RCC 7860 (cell line): ENCODE measurements at places on chromosomes 7 and 10.

DNA sequence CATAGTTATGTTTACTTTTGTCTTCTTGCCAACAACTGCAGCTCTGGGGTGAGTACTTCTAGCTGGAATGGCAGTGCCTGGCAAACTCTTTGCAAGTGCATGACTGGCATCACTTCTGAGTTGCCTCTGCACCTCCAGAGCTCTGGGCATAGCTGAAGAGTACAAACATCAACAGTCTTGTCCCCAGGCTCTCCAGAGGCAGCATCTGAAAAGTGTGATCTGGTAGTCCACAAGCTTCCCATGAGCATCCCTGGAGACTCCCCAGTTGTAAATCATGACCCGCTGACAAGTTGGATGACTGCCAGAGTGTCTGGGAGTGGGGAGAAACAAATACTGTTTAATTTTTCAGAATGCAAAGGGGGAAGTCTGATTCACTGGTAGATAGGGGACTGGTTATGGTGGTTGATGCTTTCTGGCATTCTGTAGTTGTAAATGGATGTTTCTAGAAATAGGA is 138.9 kb upstream of the CDK13 start:
- DNase-seq = no peak

- peak; percentile 100 for DNase-seq
These were observed 37.4 kb upstream of the EEPD1 start for GRCh38 chr7:36115448-36116321.

DNA sequence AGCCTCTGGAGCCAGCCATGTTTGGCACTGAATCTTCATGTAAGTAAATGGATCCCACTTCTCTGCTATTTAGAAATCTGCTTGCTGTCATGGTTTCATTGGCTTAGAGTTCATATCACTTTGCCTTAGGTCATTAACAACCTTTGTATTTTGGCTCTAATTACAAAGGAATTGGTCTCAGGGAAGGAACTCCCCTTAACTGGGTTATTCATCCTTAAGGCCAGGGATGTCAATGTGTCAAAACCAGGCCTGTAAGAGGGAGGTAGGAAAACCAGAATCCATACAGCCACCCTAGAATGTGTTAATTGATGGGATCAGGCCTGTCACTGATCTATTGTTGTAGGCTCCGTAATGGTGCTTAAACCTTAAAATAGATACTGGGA is 67.3 kb downstream of the ST7 start:
- no peak for DNase-seq

DNA sequence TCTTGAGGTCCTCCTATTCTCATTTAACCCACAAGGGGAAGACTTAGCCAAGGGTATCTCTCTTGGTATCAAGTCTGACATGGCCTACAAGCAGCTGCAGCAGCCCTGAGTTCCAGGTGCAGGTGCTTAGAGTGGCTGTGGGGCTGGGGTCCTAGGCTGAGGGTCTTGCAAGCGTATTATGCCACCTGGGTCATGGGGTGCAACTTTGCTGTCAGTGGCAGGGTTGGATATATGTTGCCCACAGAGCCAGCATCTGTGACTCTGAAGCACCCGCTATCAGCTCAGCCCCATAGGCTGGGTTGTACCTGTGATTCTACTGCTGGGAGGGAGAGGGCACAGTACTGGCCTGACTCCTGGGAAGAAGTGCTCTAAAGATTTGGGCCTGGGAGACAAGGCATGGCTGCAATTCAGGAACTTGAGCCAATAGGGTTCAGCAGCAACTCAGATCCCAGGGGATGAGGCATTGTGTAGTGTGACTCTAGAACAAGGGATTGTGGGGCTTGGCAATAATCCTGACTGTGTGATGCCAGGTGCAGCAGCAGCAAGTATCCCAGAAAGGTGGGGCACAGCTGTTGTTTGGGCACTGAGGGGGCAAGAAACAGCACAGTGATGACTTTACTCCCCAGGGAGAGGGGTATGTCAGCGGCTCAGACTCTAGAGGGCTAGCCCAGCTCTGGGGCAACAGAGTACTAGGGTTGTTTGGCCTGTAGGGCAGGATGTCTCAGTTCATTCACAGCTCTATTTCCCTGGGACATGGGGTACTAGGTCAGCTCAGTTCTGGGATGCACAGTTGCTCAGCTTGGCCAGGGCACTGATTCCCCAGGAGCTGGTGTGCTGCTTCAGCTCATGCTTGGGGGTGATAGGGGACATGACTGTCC is 41.4 kb downstream of the NEURL1 start:
- no peak for DNase-seq

DNA sequence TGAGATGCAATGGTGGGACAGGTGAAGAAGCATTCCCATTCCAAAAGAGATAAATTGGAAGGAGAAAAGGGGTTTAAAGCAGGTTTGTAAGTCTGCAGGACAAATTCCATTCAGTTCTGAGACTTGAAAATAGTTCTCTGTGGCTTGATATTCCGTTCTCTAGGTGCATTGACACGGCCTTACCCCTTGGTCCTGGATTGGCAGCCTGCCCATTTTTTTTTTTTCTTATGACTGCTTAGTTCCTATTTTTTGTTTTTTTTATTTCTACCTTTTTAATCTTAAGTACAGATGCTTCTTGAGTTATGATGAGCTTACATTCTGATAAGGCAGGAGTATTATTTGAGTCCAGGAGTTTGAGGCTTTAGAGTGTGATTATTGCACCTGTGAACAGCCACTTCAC is 70.6 kb downstream of the MLLT10 start:
- DNase-seq = no peak

- no peak for DNase-seq
These were observed 17.8 kb downstream of the PYROXD2 start for GRCh38 chr10:98397089-98397600.

- DNase-seq = no peak
These were observed 12.5 kb upstream of the EBLN1 start for GRCh38 chr10:22230158-22230833.

- DNase-seq = peak; percentile 35
These were observed 4.2 kb downstream of the AHR start for GRCh38 chr7:17302575-17303142.

- DNase-seq = no peak
These were observed 261.8 kb downstream of the THSD7A start for GRCh38 chr7:11570205-11570604.

- peak; percentile 52 for DNase-seq
These were observed 47.8 kb upstream of the CALCR start for GRCh38 chr7:93622036-93623033.

DNA sequence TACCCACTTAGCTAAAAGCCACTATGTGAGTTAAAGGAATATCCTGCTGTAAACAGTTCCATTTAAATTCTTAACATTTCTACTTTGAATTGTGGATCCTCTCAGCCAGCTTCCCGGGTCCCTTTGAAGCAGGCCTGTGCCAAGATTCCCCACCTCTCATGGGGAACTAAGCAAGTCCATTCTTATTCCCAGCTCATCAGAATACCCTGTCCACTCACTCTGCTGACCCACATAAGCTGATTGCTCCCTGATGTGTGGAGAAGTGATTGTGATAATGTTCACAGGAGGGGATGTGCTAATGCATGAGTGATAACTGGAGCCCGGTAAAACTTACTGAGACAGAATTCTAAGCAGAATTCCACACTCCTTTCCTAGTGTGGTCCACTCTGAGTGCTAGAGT is 709.7 kb downstream of the CNTNAP2 start:
- DNase-seq = no peak

DNA sequence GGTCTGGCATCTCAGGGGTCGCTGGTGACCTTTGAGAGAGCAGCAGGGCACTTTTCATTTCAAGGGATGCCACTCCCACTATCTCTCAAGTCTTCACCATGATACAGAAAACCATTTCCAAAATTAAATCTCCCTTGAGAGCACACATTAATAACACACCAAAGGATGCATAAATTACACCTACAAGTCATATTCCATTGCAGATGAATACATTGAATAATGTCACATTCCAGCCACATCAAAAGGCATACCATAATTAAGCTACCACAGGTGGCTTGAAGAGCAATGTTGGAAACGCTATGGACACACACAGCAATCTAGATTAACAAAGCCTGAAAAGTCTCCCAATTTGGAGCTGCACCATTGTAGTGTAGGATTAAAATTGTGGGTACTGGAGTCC is 353.3 kb upstream of the ZMIZ1 start:
- DNase-seq = no peak

DNA sequence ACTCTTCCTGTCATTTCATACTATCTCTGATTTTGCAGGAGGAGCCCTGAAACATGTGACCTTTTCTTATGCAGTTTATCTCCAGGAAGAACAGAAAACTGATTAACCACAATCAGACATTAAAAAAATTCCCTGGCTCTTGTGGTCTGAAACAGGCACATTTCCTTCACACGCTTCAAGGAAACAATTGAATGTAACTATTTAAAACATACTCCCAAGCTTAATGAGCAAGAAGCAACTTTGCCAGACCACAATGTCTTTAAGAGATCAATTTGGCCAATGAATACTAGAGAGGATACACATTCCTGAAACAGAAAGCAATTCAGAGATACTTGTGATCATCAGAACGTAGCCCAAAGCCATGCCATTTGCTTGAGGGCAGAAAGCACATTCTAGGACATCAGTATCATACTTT is 65.8 kb downstream of the PIP4K2A start:
- DNase-seq = peak; percentile 96

- no peak for DNase-seq
These were observed 6.1 kb downstream of the NRCAM start for GRCh38 chr7:108450160-108450559.

DNA sequence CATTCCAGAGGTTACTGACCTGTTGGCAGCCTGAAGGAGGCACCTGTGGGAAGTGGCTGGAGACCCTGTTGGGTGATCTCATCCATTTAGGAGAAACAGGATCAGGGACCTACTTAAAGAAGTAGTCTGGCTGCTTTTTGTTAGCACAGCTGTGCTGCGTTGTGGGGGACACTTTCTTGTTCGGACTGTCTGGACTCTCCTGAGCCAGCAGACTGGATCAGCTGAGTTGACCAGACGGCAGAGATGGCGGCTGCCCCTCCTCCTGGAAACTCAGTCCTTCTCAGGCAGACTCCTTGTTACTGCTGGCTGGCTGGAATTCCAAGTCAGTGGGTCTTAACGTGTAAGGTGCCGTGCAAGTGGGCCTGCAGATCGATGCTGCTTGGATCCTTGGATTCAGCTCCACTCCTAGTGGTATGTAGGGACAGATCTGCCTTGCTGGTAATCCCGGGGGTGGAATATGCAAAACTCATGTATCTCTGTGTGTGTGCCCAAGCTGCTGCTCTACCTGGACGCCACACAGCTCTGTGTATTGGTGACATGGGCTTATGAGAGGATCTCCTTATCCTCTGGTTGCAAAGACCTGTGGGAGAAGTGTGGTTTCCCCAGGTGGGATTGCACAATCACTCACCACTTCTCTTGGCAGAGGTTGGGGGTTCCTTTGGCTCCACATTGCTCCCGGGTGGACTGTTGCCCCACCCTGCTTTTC is 87.3 kb downstream of the CCSER2 start:
- no peak for DNase-seq
